EH (cell line): ENCODE measurements at places on chromosomes 1 and 21.

DNA sequence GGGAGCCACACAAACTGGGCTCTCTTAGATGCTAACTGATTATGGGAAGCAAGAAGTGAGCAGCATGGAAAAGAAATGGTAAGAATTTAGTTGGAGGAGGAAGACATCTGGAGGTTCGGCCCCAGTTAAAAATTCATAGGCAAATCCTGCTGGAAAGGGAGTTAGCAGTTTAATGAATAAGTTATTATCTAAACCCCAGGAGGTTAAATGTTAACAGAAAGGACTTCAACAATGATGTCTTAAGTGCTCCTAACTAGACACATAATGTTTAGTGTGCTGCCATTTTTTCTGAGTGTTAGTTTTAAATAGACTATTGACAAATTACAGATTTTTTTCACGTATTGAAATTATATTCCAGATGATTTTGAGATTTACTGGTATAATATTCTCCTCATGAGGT, 1265.3 kb upstream of the ADGRL2 start:
- DNase-seq, result no peak

- peak; percentile 20 for DNase-seq
These were observed 3.1 kb downstream of the CTBS start for GRCh38 chr1:84571150-84571535.

DNA sequence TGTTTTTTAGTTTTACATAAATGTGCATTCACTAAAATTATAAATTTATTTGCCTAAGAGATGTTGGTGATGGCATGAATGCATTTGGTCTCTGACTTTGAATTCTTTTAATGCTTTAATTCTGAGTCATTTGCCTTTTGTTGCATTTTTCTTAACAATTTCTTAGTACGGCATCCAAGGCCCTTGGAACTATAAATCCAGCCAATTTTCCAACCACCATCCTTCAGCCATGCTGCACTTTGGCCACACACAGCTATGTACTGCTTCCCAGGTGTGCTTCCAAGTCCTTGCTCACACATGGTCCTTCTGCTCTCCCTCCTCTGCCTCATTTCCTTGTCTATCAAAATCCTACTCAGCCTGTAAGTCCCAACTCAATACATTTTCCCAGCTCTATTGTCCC, 161.0 kb downstream of the DHRS3 start:
- peak; percentile 78 for DNase-seq

GRCh38 chr21:45287438-45288391, at the start of gene POFUT2:
Gene POFUT2, minus strand, starts transcription at chr21:45287895. Its CDS starts 24 bp downstream, at chr21:45287871.
- peak; percentile 94 for DNase-seq

DNA sequence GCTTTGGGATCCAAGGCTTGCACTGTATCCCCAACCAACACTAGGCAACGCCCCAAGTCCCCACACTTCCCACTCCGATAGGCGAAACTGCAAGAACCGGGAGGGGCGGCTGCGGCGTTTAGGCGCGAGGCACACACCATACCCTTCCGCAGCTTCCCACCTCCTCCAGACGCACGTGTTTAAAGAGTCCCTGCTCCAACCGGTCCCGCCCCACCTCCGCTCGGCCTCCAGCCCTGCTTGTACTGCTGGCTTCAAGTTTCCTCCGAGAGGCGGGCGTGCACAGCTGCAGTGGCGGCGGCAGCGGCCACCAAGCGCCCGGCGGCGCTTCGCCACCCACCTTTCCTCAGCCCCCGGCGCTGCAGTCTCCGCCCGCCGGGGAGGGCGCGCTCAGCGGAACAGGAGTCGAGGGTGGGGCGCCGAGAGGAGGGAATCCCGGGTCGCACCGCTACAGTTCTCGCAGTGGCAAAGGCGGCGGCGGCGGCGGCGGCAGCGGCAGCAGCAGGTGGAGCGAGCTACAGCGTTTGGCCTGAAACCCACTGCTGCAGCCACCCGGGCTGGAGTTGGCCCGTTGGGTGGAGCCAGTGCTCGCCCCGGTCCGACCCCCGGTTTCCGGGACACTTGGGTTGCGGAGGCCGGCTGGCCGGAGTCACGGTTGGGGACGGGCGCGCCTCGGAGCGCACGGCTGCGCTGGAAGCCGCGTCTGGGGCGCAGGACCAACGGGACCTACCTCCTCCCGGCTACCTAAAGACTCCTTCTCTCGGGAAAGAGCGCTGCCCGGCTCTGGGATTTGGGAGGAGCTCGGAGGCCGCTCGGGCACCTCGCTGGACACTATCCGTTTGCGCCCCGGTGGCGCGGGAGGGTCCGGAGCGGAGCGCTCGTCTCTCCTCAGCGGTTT, at the start of gene CNIH3:
CNIH3 (plus strand) TSS at position 457 of the 895 bp plus-strand sequence. CDS start 858 bp downstream, outside the sequence.
- DNase-seq, result peak; percentile 44

DNA sequence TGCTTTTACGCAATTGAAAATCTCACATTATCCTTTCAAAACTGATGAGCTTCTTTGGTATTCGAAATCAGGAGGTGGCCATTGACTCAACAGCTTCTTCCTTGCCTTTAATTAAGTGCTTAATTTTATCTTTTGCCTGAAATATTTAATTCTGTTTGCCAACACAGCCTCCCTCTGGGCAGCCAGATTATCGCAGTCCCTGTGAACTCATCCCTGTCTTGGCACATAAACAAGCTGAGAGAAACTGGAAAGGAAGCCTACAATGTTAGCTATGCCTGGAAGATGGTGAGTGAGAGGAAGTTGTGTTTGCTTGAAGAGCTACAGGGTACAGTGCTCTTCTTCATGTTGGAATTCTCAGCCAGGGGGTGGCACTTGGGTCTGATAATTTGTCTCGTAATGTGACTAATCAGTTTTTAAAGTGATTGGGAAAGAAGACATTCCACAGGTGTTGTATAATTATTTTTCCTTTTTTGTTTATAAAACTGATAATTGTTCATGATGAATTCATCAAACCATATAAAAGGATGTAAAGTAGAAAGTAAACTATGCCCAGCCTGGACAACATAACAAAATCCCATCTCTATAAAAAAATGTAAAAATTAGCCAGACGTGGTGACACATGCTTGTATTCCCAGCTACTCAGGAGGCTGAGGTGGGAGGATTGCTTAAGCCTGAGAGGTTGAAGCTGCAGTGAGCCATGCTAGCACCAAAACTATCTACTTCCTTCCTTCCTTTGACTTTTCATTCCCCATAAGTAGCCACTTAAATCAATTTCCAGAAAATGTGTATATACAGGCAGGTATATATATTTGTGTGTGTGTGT, 90.1 kb upstream of the RAVER2 start:
- DNase-seq, result peak; percentile 40

DNA sequence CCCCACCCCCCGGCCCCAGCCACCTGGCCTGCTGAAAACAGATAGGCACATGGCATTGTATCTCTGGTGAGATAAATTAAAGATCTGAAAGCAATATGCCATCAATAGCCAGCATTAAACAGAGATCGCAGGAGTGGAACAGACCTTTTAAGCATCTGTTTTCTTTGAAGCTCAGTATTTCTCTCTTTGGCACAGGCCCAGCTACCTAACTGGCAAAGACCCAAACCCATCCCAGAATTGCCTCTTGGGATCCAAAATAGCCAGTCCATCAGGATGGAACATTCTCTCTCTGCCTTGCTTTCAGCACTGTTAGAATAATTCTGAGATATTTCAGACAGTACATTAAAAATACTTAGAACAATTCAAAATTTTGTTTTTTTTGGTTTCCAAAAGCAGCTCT, 46.0 kb downstream of the KCNJ6 start:
- DNase-seq, result no peak

DNA sequence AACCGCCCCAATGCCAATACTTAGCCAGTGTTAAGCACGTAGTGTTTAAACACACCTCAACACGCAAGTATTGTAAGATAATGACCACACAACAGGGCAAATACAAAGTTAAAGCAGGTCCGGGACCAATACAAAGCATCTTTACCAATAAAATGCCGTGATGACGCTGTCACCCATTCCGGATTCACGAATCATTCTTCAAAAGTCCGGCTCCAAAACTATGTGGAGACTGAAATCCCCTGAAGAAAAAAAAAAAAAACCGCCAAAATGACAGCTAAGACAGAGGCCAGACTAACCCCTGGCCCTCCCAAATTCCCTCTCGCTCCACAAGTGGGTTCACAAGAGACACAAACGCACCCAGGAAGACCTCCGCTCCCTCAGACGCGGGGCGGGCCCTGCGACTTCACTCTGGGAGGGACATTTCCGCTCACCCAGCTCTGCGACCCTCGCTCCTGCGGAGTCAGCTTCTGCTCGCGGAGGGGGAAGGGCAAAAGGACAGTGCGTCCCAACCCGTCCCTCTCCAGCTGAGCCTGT, 625 bp upstream of the DARS2 start:
- no peak for DNase-seq

DNA sequence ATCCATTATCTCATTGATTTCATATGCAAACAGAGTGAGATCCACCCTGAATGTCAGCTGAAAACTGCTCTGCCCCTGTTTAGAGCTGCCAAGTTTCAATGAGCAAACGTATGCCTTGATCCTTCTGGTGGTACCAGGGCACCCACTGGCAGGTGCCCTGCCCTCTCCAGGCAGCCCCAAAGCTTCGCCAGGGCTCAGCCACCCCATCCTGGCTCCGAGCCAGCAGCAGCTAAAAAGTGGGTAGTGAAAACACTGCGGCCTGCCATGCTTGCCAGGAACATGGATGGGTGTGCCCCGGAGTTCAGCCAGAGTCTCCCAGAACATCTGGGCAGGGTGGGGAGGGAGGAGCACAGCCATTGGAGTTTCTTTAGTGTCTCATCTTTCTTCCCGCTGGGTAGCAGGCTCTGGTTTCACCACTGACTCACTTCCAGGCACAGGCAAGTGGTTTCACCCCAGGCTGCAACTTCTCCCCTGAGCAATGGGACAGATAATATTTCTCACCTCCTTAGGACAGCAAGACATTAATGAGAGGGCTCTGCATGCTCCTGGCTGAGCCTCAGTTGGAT, 8.1 kb upstream of the LMX1A start:
- no peak for DNase-seq

DNA sequence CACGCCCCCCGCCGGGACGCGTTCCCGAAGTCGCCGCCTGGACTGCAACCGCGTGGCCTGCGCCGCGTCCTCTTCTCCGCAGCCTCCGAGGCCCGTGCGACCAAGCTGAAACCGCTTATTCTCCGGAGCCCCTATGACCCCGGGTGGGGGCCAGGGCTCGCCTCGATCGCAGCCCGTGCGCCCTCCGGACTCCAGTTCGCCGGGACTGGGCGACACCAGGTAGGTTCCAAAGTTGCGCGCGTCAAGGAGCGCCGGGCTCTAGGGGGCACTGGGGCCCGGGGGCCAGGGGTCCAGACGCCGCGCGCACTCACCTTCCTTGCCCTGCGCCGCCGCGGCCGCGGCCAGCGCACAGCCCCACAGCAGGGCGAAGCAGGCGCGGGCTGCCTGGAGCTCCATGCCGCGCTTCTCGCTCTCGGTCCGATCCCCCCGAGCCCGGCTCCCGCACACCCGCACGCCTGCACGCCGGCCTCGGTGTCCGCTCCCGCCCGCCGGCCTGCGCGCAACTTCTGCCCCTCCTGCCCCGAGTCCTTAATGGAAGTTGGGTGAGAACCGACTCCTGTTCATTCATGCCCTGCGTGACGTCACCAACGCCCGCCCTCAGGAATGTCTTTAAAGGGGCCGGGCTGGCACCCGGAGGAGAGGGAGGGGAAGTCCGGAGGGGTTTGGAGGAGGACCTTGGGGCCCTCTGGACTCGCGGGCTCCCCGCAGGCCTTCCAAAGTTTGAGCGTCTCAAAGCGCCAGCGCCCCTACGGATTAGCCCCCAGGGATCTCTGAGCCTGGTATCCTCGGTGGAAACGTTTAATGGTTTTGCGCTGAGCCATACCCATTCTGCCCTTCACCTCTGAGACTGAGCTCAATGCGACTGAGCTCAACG, at the start of gene EPHA2:
EPHA2 (minus strand) TSS at position 533 of the 874 bp plus-strand sequence; CDS start at position 396, 137 bp downstream.
- peak; percentile 90 for DNase-seq

DNA sequence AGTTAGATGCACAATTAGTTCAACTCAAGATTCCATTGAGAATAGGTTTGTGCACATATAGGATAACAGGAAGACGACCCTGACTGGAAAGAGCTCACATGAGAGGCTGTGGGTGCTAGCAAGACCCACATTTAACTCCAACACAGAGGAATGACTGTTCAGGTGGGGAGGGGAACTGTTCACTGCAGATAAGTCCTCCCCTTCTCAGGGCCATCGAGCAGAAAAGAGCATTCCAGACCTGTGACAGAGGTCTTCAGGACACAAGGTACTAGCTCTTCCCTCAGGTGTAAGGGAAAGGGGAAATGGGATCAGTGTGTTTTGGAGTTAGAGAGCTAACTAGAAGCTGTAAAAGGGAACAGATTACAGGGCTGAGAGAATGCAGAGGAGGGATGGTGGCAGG, 8.7 kb downstream of the PTGER3 start:
- no peak for DNase-seq

DNA sequence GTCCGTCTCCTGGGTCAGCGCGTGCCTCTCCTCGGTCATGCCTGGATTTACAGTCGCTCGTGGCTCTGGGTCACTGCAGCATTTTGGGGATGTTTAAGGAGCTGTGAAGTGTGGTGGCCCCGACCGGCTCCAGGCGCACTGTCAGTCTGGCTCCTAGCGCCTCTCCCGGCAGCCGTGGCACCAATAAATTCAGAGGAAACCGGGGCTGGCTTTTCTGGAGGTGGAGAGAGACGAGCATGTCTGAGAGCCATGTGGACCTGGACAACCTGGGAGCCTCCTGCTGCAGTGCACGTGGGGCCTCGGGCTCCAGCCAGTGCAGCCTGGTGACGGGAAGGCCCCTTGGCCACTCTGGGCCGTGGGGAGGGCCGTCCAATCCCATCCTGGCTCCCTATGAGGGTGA, 17.1 kb downstream of the PLCH2 start:
- DNase-seq, result no peak

GRCh38 chr1:219339466-219339865, 165.8 kb downstream of the LYPLAL1 start:
- DNase-seq, result peak; percentile 52

DNA sequence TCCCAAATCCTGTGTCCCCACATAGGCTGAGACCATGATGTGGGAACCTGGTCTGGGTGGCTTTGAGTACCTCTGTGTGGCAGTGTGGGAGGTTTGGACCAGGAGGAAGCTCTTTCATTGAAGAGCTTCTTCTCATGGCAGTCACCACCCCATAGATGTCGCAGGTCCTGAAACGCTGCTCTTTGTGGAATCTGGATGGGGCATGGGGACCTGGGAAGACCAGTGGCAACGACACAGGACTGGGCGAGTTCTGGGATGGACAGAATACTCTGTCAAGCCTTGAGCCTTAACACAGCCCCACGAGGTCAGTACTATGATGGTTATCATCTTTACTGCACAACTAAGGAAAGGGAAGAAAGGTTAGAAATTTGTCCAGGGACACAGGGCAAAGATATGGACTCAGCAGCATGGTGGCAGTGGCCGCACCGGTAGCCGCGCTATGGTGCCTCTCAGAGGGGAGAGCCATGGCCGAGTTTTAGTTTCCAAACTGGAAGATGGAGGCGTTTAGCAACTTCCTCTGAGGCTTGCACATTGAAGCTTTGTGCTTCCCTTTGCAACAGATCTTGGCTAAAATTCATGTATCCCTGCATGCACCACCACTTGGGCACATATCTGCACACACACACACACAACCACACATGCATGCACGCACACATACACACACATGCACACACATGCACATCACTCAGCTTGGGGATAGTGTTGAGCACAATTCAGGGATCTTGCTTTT, 117.7 kb upstream of the C1orf174 start:
- no peak for DNase-seq

- no peak for DNase-seq
These were observed 49.0 kb upstream of the ASB17 start for GRCh38 chr1:75980972-75981897.
